ENCODE measurements at places on chromosomes 7 and 10. TPM values are rescaled to one million over a fixed set of nuclear protein-coding genes. Genes with fewer than 3 reads are reported as not detected.

DNA sequence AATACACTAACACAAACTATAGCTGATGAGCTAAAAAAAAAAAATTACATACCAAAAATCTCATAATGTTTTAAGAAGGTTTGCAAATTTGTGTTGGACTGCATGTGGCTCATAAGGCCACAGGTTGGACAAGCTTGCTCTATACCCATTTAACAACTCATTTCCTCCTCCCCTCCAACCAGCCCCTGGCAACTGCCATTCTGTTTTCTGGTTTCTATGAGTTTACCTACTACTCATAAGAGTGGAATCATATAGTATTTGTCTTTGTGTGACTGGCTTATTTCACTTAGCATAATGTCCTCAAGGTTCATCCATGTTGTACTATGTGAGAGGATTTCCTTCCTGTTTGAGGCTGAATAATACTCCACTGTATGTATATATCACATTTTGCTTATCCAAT is 100.4 kb upstream of the ARHGAP21 start:
- no peaks in the 10 kb centered on the region for H3K27me3 ChIP-seq
- DNase-seq: no peak
- H3K4me1 ChIP-seq: peaks cover 6% of the 10 kb centered on the region
- peaks cover 2% of the 10 kb centered on the region for H3K36me3 ChIP-seq

GRCh38 chr10:52532650-52533290 is 218.7 kb downstream of the DKK1 start:
- peaks cover 5% of the 10 kb centered on the region for H3K27me3 ChIP-seq
- H3K27ac ChIP-seq: no peak overlapping the region
- no peaks in the 10 kb centered on the region for H3K36me3 ChIP-seq
- no peaks in the 10 kb centered on the region for H3K4me1 ChIP-seq
- DNase-seq: no peak

DNA sequence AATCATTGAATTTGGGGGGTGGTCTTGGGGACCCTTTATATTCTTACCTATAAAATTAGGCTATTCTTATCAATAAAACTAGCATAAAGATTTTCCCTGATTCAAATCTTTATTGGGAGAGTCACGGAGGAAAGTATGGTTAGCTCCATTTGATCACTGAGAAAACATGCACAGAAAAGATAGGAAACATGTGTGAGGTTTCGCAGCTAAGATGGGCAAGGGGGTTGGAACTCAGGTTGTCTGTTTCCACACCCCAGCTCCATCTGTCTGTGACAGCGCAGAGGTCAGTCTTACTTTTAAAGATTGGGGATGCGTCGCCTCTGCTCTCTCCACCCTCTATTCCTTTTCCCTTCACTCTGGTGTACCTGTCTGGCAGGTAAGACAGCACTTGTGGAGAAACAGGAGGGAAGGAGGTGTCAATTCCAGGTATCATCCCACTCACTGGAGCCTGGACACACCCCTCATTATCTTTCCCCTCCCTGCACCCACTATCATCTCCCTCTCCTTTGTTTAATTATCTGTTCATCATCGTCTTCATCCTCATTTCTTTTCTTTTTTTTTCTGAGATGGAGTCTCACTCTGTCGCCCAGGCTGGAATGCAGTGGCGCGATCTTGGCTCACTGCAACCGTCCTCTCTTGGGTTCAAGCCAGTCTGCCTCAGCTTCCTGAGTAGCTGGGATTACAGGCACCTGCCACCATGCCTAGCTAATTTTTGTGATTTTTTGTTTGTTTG is 2.4 kb upstream of the DENND10 start:
- no peak for DNase-seq
- peak overlapping the region; percentile 31 for H3K27ac ChIP-seq
- peak overlapping the region; percentile 27 for H3K4me3 ChIP-seq
- H3K36me3 ChIP-seq: no peaks in the 10 kb centered on the region
- peaks cover 8% of the 10 kb centered on the region for H3K27me3 ChIP-seq
- peaks cover 4% of the 10 kb centered on the region for H3K4me1 ChIP-seq

GRCh38 chr7:155470186-155470487 is 12.2 kb downstream of the EN2 start:
- H3K27me3 ChIP-seq: peaks cover 100% of the 10 kb centered on the region
- peak overlapping the region; percentile 28 for H3K4me3 ChIP-seq
- H3K4me1 ChIP-seq: peaks cover 50% of the 10 kb centered on the region
- no peaks in the 10 kb centered on the region for H3K36me3 ChIP-seq
- H3K27ac ChIP-seq: no peak overlapping the region
- no peak for DNase-seq

- peaks cover 19% of the 10 kb centered on the region for H3K4me1 ChIP-seq
- no peak for DNase-seq
- H3K27me3 ChIP-seq: no peaks in the 10 kb centered on the region
- H3K4me3 ChIP-seq: no peak overlapping the region
These were observed 168.4 kb upstream of the KMT2E start for GRCh38 chr7:104845557-104845956.

The PGAM2 gene
- total RNA-seq: 2.4 TPM

DNA sequence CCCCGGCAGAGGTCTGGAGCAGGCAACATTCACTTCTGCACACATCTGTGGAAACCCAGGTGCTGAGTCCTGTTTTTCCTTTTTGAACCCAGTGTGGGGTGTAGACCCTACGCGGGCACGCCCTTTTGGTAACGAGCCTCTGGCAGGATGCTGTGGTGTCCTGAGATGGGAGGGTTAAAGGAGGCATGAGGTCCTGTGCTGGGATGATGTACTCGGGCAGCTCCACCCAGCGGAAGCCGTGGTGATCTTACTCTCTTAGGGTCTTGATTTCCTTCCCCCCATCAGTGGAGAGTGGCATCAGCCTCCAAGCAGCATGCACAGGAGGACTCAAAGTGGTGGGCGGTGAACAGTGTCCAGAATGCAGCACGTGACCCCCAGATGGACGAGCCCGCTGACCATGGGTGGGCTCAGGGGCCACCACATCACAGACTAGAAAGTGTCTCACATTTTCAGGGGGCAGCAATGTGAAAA is 148.6 kb downstream of the DNAJB6 start:
- H3K4me3 ChIP-seq: no peak overlapping the region
- no peaks in the 10 kb centered on the region for H3K27me3 ChIP-seq
- H3K27ac ChIP-seq: no peak overlapping the region
- no peaks in the 10 kb centered on the region for H3K36me3 ChIP-seq

DNA sequence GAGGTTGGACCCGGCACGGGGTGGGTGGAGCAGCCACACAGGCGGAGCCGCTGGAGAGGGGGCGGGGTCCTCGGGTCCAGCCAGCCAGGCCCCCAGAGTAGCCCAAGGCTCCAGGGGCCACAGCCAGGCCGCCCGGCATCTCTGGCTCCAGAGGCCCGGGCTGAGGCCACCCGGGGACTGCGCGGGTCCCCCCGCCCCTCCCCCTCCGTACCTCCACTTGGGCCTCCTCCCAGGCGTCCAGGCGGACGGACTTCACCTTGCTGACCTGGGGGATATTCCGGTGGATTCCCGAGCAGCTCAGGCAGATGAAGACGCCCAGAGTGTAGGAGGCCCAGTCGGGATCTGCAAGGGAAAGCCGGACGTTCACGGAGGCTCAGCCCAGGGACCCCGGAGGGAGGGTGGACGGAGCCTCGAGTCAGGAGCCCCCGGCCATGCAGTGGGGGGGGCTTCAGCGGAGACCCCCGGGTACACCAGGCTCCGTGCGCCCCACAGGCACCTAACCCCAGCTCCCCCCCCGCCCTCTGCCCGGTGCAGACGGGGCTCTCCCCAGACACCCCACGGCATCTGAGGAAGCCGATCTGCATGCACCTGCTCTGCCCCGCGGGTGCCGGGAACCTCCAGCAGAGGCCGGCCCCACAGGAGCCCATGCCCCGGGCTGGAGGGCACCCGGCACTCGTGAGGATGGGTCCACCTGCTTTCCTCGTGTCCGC is 19.2 kb downstream of the ADAP1 start:
- H3K4me3 ChIP-seq: no peak overlapping the region
- no peak overlapping the region for H3K27ac ChIP-seq
- H3K4me1 ChIP-seq: no peaks in the 10 kb centered on the region
- no peaks in the 10 kb centered on the region for H3K36me3 ChIP-seq
- no peak for DNase-seq
- H3K27me3 ChIP-seq: peaks cover 10% of the 10 kb centered on the region

- H3K27me3 ChIP-seq: no peaks in the 10 kb centered on the region
- H3K4me3 ChIP-seq: no peak overlapping the region
- H3K4me1 ChIP-seq: peaks cover 6% of the 10 kb centered on the region
- no peak overlapping the region for H3K27ac ChIP-seq
- DNase-seq: no peak
- no peaks in the 10 kb centered on the region for H3K36me3 ChIP-seq
These were observed 512.9 kb downstream of the ATRNL1 start for GRCh38 chr10:115606086-115606485.

DNA sequence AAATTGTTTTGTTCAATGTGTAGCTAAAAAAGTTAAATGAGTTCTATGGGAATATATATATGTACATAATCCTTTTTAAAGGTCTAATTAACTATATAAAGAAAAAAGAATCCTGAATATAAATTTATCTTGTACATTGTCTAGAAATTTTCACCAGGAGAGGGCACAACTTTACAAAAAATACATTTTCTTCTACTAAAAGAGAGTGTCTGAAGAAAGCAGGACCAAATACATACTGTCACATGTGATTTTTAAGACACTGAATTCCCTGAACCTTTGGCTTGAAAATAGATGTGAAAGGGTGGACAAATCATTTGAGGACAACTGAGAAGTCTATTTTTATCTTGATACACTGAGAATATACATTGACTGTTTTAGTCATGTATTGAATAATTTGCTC is 204.3 kb downstream of the DGKB start:
- H3K4me1 ChIP-seq: no peaks in the 10 kb centered on the region
- H3K27ac ChIP-seq: no peak overlapping the region
- H3K27me3 ChIP-seq: no peaks in the 10 kb centered on the region

DNA sequence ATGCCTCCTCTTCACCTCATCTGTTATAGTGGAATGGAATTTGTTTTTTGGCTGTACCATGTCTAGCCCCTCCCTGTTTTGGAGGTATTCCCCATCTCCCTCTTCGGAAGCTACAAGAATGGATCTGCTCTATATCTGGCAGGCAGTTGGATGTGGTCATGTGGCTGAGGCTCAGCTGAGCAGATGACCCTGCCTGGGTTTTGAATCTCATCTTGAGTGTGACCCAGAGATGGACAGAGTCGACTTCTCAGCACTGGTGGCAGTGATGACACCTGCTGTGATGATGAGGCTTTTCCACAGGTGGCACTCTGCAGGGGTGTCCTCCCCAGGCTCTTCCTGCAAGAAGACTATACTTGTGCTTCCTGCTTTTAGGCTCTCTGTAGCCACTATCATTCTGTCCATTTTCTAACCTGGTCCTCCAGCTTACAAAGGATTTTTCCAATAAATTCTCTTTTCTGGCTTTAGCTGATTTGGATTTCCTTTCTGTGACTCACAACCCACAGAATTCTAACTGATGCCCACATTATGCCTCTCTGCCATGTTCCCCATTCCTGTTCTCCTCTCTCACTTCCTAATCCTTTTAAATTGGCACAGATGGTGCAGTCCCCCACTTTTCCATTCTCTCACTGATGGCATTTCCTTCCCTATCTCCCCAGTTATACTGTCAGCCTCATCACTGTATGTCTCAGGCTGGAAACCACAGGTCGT is 7.5 kb upstream of the ARHGAP22 start:
- no peaks in the 10 kb centered on the region for H3K36me3 ChIP-seq
- no peak overlapping the region for H3K4me3 ChIP-seq
- H3K27ac ChIP-seq: peak overlapping the region; percentile 75
- peaks cover 23% of the 10 kb centered on the region for H3K27me3 ChIP-seq

DNA sequence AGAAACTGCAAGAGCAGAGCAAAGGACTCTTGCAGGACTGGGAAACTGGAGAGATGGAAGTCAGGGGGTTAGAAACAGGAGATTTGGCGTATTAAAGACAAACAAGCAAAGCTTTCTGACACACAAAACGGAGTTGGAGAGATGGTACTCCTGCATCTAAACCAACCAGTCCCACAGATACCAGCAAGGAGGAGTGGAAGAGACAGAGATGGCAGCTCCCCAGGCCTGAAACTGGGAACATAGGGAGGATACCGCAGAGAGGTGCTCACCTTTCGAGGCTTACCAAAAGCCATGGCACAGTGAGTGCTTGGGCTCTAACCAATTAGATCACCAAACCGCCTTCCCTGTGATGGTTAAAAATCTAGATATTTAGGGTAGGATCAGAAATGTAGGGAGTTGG is 4.8 kb upstream of the MBL2 start:
- no peaks in the 10 kb centered on the region for H3K36me3 ChIP-seq
- no peak overlapping the region for H3K4me3 ChIP-seq
- no peak overlapping the region for H3K27ac ChIP-seq
- no peaks in the 10 kb centered on the region for H3K27me3 ChIP-seq
- DNase-seq: no peak

The SPDYE16 gene
- 0.35 TPM for total RNA-seq

The TMEM176A gene
- 2.0 TPM for total RNA-seq

- DNase-seq: peak; percentile 7
- no peaks in the 10 kb centered on the region for H3K36me3 ChIP-seq
- H3K27ac ChIP-seq: peak overlapping the region; percentile 73
- peak overlapping the region; percentile 93 for H3K4me3 ChIP-seq
These were observed 1.3 kb downstream of the CTTNBP2 start for GRCh38 chr7:117871778-117872538.

The TUBB8 gene
- total RNA-seq: 0.68 TPM

DNA sequence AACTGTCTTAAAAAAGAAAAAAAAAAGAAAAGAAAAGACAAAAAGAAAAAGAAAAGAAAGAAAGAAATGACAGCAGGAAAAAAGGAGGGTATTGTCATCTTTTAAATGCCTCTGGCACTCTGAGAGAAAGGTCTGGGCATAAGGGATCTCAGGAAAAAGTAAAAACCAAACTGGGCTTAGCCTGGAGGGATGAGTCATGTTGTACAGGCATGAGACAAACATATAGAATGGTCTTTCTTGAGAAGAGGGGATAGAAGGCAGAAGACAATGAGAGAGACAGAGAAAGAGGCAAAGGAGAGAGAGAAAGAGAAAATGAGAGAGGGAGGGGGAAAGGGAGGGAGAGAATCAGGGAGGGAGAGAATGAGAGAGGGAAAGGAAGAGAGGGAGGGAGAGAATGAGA is 32.3 kb upstream of the KCNMA1 start:
- H3K27me3 ChIP-seq: peaks cover 18% of the 10 kb centered on the region
- H3K36me3 ChIP-seq: no peaks in the 10 kb centered on the region
- no peak overlapping the region for H3K27ac ChIP-seq
- peaks cover 8% of the 10 kb centered on the region for H3K4me1 ChIP-seq

DNA sequence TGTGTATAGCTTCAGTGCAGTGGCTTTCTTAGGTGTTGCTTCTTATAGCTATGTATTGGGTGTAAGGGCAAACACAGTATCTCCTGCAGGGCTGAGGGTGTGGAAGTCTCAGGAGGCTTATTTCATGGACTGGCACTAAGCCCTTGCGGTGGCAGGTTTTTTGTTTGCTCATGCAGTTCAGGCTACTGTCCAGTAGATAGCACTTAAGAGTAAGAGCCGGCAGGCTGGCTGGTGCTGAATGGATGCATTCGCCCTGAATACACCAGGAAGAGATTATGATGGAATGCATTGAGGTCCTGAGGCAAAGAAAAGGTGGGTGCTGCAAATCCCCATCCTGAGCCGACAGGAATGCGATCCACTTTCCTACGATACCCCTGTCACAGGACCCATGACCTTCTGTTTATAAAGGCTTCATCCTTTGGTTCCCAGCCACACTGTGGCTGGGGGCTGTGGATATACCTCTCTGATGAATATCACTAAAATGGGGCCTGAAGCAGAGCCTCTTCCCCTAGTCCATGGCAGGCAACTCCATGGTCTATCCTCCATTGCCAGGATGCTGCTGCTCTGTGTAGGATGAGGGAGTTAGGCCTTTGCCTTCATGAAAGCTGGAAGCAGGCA is 44.9 kb downstream of the ANXA8 start:
- DNase-seq: peak; percentile 23
- H3K36me3 ChIP-seq: no peaks in the 10 kb centered on the region
- H3K4me3 ChIP-seq: no peak overlapping the region
- no peak overlapping the region for H3K27ac ChIP-seq
- H3K27me3 ChIP-seq: peaks cover 9% of the 10 kb centered on the region

The TCTN3 gene
- 45.5 TPM for total RNA-seq

The PAX2 gene
- 1.0 TPM for total RNA-seq
